NCI-H1092 treated with DMSO at 0.1 percent for 48 hours (cell line): ENCODE measurements at places on chromosomes 4 and X.

DNA sequence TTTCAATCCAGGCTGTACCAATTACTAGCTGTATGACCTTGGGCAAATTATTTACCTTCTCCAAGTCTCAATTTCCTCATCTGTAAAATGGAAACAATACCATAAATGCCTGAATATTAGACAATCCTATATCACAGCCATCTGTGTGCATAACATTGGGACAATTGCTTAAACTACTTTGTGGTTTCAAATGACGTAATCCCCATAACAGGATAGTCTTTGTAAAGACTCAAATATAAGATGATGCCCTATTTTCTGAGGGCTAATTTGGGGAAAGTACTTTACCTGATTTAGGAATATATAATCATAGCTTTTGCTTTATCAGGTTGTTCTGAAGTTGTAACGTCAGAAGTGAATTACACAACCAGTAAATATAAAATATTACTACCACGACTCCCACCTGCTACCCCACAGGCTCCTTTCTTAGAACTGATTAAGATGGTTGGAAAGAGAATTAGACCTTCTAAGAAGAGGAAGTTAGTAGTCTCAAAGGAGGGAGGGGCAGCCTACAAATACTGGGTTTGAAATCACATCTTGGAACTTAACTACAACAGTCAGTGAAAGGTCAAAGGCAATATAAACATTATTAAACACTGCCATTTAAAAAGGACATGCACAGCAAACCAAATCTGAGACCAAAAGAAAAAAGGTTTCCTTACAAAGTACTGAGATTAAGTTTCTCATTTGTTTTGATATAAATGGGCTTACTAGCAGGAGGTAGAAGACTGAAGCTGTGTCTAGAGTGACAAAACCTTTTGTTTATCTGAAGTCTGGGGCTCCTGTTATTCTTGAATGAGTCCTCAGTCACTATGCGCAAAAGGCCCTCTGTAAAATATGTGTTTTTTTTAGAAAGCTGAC is 215.0 kb downstream of the SCFD2 start:
- DNase-seq: no peak

DNA sequence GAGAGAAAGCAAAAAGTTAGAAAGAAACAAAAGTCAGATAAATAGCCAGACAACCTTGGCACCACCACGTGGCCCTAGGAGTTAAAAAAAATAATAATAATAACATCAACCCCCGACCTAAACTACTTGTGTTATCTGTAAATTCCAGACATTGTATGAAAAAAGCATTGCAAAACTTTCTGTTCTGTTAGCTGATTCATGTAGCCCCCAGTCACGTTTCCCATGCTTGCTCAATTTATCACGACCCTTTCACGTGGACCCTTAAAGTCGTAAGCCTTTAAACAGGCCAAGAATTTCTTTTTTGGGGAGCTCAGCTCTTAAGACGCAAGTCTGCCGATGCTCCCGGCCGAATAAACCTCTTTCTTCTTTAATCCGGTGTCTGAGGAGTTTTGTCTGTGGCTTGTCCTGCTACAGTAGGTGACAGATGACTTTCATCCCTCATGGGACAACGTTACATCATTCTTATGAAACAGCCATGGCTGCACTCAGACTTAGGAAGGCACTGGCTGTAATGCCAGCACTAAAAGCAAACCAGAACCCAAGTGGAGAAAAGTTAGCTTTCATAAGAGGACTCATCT is 520 bp downstream of the ACOX3 start:
- DNase-seq: no peak

- DNase-seq: no peak
Observed at GRCh38 chr4:120733968-120734367, 188.6 kb downstream of the PRDM5 start.

GRCh38 chr4:185219551-185220344 is 10.3 kb downstream of the SNX25 start:
- no peak for DNase-seq

- DNase-seq: no peak
Observed at GRCh38 chrX:67717571-67717970, 173.8 kb downstream of the AR start.
